ENCODE measurements at places on chromosomes 11 and 22.

- no peak for DNase-seq
These were observed 19.5 kb upstream of the SCGB1A1 start for GRCh38 chr11:62399172-62399877.

DNA sequence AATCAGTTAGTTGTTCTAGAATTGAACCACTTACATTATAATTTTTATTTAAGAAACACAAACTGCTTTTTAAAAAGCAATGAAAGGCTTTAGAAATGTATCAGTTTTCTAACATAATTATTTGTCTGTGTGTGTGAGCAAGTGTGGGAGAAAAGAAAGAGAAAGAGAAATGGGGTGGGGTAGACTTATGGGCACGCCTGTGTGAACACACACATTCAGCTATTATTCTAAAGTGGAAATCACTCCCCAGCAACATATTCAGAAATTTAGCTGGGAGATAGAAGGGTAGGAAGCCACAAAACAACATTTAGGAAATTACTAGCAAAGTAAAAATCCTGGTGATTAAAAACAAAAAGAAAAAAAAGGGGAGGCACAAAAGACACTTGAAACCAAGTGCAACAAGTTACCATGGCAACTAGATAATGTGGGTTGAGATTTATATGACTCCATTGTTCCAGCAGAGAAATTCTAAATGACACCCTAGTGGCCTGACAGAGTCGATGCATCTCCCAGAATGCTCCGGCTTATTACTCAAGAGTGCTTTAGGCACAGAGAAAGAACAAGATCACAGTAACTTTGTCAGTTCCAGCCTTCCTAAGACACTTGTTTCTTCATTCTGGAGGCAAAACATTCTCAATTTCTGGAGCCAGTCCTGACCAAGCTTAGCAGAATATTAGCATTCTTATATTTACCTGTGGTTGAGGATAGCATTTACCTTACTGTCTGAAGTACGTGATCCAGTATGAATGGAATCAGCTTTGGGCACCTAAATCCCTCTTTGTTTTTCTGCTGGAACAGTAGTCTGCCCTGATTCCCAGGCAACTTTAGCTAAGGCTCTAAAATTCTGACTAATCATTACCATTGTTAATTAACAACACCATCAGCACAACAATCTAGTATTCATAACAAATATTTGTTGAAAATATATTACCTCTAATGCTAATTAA lies 444.4 kb downstream of the DLG2 start:
- DNase-seq: no peak

- DNase-seq: no peak
These were observed 76.0 kb downstream of the PACSIN2 start for GRCh38 chr22:42938976-42939375.

- DNase-seq: no peak
These were observed 12.0 kb downstream of the ST14 start for GRCh38 chr11:130171534-130171933.

DNA sequence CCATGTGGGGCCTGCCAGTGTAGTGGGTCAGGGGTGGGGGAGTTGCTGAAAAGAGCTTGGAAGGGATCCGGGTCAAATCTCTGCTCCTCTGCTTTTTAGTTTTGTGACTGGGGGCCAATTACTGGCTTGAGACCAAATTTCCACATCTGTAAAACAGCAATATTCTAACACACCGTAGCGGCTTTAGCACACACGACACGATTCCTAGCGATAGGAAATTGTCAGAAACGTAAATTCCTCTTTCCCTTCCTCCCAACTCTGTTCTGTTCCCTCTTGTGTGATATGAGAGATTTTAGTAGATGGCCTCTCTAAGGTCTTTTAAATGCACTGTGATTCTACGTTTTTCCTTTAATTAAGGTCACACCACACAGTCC lies 71.9 kb downstream of the MICAL2 start:
- no peak for DNase-seq

GRCh38 chr11:128069665-128070064 lies 517.7 kb downstream of the ETS1 start:
- no peak for DNase-seq

- DNase-seq: no peak
These were observed 53.8 kb upstream of the CHRM4 start for GRCh38 chr11:46445192-46445919.
